ENCODE measurements at places on chromosomes 6 and 20.

GRCh38 chr20:10971096-10971495 lies 297.3 kb upstream of the JAG1 start:
- no peak for DNase-seq

- DNase-seq, result no peak
Measured at GRCh38 chr6:2503816-2504494, 246.8 kb downstream of the MYLK4 start.

- no peak for DNase-seq
Measured at GRCh38 chr6:42105156-42105648, 37.2 kb downstream of the C6orf132 start.

GRCh38 chr6:36730424-36731380 lies 33.1 kb downstream of the RAB44 start:
- DNase-seq, result no peak

GRCh38 chr6:96872976-96873375 lies 24.7 kb downstream of the NDUFAF4 start:
- no peak for DNase-seq

- DNase-seq, result no peak
Measured at GRCh38 chr20:24612799-24613775, 143.7 kb downstream of the SYNDIG1 start.

DNA sequence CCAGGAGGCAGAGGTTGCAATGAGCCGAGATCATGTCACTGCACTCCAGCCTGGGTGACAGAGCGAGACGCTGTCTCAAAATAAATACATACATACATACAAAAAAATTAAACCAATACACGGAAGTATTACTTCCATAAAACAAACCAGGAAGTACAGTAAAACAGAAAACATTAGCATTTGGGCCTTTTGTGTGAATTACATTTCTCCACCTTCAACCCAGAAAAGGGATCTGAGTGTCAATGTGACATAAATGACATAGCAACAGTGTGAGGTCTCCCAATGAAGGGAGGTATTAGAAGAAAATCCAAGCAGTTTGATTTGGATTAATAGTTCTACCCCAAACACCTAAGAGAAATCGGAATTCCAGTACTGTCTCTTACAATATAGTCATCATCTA lies 10.1 kb downstream of the CSNK2A1 start:
- DNase-seq, result no peak

GRCh38 chr20:23386304-23387117 lies 24.5 kb downstream of the GZF1 start:
- DNase-seq, result no peak

- DNase-seq, result peak; percentile 47
Measured at GRCh38 chr6:105994118-105994590, 92.0 kb upstream of the PRDM1 start.

DNA sequence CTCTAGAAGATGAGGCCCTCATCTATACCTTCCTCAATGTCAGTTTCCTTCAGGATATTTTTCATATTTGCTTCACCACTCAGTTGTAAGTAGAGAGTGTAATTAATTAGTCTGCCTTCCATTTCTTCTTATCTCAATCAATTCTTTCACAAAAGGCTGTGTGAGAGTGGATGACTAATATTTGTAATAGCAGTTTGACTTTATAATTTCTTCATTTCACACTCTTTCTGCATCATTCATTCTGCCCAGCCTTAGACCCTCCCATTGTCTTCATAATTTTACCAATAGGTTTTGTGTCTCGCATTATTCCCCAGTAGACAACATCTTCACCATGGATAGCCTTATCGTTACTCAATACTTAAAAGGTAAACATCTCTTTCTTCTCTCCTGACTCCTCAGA lies 1239.3 kb upstream of the MAP3K7 start:
- DNase-seq, result no peak

DNA sequence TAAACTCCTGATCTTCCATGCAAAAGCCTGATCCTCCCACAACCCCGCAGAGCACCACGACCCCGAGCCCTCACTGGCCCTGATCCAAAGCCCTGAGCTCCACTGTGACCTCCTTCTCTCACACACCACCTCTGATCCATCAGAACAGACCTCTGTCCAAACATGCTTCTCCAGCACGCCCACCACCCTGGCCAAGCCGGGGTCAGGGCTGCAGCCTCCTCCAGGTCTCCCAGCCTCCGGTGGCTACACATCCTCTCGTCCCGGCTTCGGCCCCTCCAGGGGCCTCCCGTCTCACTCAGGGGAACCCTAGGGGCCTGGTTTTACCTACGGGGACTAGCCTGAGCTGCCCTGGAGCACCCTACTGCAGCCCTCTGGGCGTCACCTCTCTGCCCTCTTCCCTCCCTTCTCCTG lies 49.1 kb downstream of the FOXF2 start:
- DNase-seq, result no peak

GRCh38 chr6:19811397-19812079 lies 25.6 kb upstream of the ID4 start:
- no peak for DNase-seq

DNA sequence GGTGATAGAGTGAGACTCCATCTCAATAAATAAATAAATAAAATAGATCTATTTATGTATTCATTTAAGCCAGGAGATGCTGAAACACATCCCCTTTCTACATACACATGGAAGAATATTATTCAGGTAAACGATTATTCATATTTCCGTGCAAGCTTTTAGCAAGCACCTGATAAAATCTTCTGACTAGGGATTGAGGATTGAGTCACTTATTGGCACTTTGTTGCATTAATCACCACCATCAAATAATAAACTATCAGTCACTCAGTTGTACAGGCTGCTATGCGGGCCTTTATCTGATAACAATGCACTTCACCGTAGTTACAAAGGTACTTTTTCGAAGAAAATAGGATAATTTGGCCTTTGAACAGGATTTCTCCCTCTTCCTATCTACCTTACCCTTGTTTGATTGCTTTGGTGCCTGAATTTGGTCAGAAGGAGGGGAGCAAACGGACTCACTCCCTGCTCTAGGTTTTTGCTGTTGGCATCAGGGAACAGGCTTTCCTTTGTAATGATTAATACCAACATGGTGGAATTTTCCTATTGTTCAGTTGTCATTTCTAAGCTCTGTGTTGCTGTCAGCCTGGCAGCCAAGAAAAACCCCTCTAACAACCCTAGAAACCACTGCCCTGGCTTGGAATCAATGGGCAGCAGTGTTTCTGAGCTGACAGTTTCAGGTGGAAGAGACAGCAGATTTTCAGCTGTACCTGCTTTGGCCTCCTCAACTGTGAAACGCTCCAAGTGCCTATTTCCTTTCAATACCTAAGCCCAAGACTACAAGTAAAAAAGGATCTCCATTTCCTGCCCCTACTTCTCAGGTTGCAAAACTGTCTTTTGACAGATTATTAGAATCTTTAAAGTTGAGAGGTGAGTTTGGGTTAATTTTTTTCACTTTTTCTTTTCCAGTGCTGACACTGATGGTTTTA lies 63.0 kb downstream of the MYB start:
- no peak for DNase-seq

GRCh38 chr20:35285806-35286076 lies 1.2 kb upstream of the EIF6 start:
- no peak for DNase-seq

DNA sequence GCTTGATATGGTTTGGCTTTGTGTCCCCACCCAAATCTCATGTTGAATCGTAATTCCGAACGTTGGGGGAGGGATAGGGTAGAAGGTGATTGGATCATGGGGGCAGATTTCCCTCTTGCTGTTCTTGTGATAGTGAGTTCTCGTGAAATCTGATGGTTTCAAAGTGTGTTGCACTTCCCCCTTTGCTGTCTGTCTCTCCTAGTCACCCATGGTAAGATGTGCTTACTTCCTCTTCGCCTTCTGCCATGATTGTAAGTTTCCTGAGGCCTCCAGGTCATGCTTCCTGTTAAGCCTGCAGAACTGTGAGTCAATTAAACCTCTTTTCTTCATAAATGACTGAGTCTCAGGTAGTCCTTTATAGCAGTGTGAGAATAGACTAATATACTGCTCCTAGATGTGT lies 19.9 kb downstream of the PFDN4 start:
- no peak for DNase-seq

DNA sequence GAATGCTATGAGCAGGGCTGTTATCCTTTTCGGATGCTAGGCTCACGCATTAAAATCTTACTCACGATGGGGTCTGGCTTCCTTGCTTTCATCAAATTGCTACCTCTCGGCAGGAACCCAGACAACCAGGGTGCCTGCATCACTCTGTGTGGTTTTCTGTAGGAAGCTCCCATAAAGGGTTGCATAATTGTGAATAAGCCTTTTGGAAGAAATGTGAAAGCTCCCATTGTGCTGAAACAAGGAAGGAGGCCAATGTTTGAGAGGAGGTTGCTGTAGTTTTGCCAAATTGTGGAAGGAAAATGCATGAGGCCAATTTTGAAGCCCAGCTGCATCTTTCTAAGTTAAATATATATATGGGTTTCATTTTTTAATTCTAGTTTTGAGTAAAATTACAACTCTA lies 615.5 kb downstream of the C6orf118 start:
- DNase-seq, result peak; percentile 41

DNA sequence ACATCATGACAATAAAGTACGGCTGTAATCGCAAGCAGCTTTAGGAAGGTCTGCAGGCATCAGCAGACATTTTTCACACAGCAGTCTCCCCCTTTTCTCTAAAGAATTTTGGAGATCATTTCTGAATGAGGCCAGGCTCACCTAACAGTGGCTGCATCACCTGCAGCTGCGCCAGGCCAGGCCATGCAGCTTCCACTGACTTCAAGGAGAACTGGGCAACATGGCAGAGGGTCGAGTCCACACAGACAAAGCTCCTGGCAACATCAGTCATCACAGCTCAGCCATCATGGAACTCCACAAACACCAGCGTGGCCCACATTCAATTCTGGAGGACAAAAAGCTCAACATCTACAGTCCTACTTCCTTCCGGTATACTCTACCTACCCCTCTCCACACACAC lies 17.8 kb upstream of the FOXC1 start:
- DNase-seq, result no peak

DNA sequence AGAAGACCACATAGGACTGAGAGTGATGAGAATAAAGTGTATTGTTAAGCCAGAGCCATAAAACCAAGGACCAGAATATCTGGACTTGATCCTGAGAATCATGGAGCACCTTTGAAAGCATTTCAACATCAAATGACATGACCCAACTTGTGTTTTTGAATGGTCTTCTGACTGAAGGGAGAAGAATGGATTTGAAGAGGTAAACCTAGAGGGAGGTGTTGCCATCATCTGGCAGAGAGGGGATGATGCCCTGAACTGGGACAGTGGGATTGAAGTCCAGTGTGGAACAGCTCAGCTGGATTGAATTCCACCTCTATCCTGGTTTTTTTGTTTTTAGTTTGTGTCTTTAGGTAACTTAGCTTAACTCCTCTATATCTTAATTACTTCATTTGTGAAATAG lies 570.0 kb downstream of the TBC1D32 start:
- peak; percentile 4 for DNase-seq

DNA sequence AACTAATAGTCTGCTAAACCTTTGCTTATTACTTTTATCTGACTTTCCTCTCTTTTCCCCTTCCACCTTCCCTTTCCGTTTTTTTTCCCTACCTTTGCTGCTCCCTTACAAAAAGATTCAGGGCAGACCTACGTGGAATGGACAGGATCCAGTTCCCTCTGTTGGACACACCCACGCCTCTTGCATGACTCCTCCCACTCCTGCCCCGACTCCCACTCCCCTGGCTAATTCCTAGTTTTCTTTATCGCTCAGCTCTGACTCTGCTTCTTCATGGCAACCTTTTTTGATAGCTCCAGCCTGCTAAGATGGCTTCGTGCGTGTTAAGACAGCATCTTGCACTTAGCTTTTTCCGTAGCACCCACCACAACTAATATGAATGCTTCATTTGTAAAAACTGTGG lies 715.6 kb upstream of the NRSN1 start:
- DNase-seq, result no peak

DNA sequence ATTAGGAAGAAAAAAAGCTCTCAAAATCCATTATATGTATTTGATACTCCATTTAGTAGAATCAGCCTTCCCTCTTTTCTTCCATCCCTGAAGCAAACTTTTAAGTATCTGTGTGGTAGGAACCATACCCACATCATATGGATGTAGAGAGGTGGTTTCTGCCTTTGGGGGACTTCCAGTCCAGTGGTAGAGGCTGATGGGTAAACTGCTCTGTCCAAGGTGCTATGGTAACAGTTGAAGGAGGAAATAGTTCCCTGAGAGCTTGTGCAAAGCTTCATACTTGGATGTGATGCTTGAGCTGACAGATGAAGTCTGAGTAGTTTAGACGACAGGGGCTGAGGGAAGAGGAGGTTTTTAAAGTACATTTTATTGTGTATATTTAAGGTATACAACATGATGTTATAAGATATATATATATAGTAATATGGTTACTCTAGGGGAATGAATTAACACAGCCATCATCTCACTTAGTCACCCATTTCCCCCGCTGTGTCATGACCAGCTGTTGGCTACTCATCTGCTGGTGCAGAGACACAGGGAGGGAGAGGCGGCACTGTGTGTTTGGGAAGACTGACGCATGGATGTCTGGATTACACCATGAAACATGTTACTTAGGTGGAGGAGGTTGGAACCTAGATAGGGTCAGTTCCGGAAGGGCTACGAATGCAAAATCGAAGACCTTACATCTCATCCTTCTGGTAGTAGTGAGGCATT lies 185.2 kb downstream of the FARS2 start:
- no peak for DNase-seq

GRCh38 chr6:39543095-39543494 lies 182.1 kb downstream of the KIF6 start:
- no peak for DNase-seq

GRCh38 chr6:146719387-146719786 lies 120.6 kb downstream of the ADGB start:
- DNase-seq, result no peak

- DNase-seq, result peak; percentile 18
Measured at GRCh38 chr20:43514648-43514999, 7.1 kb downstream of the L3MBTL1 start.

- no peak for DNase-seq
Measured at GRCh38 chr6:108961985-108962384, 113.8 kb downstream of the ARMC2 start.

DNA sequence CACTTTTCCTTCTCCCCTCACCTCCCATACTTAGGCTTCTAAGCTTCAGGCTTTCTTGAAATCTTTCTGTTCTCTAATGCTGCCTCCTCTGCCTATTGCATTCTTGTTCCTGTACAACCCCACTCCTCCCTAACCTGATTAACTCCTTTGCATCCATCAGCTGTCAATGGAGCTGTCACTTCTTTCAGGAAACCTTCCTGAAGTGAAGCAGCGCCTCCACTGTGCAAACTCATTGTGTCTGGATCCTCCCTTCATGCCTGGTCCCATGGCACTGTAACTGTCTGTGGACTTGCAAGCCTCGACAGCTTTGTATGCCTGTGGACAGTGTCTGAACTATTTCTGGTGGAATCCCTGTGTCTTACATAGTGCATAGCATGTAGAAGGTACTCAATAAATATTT lies 185.0 kb downstream of the HS3ST5 start:
- no peak for DNase-seq

GRCh38 chr6:20110478-20110877 lies 101.8 kb downstream of the MBOAT1 start:
- DNase-seq, result no peak

DNA sequence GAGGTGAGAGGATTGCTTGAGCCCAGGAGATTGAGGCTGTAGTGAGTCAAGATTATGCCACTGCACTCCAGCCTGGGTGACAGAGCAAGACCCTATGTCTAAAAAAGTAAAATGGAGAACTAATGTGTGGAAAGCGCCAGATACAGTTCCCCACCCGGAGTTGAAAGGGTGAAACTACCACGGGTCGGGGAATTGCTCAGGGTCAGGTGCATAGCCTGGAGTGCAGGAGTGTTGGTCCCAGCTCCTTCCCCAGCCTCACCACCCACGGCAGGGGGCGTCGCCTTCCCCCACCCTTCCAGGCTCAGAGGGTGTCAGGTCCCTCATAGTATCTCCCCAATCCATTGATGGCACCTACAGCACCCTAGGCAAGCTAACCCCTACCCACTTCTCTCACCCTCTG lies 26.1 kb downstream of the C20orf203 start:
- DNase-seq, result no peak

Data from cerebellar cortex (tissue), 1 donor.